ENCODE measurements at places on chromosomes 13 and 19.

DNA sequence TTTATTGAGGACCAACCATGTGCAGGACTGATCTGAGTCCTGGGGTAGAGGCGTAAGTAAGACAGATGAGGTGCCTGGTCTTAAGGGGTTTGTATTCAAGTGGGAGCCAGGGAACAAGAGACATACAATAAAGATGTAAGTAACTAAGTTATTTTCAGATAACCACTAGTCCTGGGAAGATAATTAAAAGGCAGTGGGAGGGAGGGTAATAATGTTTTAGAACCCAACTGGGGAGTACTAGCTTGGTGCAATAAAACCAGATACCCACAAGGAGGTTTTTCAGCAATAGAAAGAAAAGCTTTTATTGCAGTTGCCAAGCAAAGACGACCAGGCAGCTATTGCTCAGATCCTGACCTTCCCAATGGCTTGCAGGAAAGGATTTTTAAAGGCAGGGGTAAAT lies 893.7 kb downstream of the UQCRFS1 start:
- no peak for DNase-seq

GRCh38 chr19:49930483-49931011 lies 1.2 kb upstream of the NUP62 start:
- DNase-seq: no peak

DNA sequence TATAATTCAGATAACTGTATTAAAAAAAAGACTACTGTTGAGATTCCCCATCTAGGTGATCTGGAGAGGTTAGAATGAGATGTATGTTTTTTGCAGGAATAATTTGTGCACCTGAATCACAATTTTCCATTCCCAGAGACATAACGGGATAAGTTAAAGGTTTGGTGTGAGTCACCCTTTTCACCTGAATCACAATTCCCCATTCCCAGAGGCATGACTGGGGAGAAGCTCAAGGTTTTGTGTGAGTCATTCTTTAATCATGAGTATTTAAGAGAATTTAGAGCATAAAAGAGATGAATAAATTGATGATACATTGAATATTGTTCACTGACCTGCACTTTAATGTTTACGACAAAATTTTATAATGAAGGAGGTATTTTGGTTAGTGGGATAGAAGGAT lies 9.0 kb downstream of the OR7A5 start:
- no peak for DNase-seq

DNA sequence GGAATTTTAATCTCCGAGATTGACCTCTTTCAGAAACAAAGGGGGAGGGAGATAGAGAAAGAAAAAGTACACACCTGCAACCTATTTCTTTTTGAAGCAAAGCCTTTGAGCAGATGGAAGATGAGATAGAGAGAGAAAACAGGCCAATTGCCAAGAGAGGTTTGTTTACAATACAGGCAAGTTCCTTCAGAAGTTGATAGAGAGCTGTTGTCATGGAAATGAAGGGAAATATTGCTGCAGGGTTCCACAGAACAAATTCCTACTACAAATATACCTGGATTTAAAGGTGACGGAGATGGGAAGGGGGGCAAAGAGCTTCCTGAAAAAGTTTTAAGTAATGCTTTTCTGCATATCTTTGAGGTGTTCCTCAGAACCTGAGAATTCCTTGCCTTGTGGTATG lies 388.4 kb downstream of the NDFIP2 start:
- no peak for DNase-seq

- DNase-seq: peak; percentile 50
Observed at GRCh38 chr13:49791711-49792549, 552 bp downstream of the KPNA3 start.

DNA sequence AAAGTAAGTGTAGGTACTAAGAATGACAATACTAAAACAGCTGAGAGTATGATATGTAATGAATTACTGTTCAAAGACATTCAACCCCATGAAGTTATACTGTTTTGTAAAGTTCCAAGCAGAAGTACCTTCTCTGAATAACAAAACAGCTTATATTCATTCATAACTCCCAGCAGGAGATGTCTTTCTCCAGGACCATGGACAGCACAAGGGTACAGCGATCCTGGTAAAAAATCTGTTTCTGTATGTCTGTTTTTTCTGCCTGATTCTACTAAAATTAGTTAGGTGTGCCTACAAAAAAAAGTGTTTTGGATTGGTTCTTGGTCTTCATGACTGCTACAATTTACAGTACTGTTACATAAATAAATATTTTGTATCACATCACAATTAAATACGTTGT lies 172.5 kb upstream of the SLITRK5 start:
- DNase-seq: no peak

DNA sequence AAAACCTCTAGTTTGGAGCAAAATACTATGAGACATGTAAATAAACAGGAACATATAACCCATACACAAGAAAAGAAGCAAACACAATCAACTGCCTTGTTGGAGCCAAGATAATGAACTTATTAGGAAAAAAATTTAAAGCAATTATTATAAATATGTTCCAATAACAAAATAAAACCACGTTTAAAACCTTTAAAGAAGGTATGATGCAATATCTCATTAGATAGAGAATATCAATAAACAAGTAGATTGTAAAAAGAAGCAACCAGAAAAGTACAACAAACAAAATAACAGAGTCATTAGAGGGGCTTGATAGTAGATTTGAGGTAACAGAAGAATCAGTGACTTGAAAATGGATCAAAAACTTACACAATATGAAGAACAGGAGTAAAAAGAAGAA lies 327.0 kb upstream of the PCDH9 start:
- no peak for DNase-seq

- DNase-seq: no peak
Observed at GRCh38 chr19:41915776-41916414, 12.4 kb downstream of the ERFL start.

DNA sequence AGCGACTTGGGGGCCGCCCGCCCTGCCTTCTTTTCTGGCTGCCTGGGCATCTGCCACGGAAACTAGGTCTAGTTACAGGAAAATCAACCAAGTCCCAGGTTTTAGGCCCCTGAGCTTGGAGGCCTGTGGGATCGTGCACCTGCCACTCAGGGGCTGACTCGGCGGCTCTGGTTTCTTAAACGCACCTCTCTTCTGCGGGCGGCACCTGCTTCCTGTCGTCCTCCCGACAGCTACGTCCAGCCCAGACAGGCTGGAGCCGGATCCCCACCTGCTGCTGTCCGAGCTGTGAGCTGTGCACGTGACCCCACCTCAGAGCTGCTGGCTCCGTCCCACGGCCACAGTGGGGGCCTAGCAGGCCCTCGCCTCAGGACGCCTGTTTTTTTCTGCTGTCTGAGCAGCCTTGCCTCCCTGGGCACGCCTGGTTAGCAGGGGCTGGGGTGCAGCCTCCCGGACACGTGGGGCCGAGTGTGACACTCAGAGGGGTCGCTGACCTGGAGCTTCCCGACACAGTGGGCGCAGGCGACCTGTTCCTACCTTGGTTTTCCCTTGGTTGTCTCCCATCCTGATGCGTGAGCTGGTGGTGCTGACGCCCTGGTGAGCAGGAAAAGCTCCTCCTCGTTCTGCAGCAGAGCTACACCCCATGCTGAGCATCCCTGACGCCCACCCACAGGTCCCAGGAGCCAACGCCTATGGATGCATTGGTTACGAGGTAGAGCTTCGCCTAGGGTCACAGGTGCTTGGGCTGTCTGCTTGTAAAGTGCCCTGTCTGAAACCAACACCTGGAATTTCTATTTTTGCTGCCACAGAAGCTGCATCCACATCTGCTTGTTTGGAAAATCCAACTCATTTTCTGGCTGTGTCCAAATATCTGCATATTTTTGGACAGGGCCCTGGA lies 17.5 kb downstream of the TMEM255B start:
- no peak for DNase-seq

GRCh38 chr19:10126213-10126639 lies 6.5 kb upstream of the EIF3G start:
- no peak for DNase-seq

GRCh38 chr19:6772028-6772865 lies at the start of gene VAV1:
Gene VAV1, plus strand, starts transcription at chr19:6772708. Its CDS starts 100 bp downstream, at chr19:6772808.
- peak; percentile 76 for DNase-seq

DNA sequence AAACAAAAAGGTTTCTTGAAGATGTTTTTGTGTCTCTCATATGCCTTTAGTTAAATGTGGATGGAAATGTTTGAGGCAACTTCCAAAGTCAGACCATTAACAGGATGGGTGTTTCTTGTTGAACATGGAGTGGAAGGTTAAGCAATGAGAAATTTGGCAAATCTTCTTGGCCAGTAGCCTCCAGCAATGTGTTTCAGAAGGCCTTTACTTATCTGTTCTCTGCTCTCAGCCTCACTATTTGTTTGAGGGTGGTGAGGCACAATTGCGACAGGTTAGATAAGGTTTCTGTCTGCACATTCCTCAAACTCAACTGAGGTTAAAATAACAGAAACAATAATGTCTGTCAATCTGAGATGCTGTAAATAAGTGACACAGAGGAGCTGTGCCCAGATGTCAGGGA lies 1019.0 kb downstream of the DIAPH3 start:
- no peak for DNase-seq

DNA sequence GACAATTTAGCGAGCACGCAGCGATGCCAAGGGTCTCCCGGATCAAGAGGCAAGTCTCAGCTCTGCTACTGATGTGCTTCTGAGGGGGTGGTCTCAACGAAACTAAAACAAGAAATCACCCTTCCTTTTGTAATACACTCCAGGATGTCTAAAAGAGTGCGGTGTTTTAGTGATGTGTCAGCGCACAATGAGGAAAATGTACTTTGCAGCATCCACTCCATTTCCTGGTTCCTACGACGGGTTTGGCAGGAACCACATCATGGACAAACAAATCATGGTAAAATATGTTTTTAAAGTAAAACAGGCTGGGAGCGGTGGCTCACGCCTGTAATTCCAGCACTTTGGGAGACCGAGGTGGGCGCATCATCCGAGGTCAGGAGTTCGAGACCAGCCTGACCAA lies 154.0 kb upstream of the TSC22D1 start:
- DNase-seq: no peak

GRCh38 chr13:42125046-42125445 lies 76.6 kb downstream of the DGKH start:
- DNase-seq: no peak

- no peak for DNase-seq
Observed at GRCh38 chr13:48728226-48728625, 74.5 kb downstream of the CYSLTR2 start.

- no peak for DNase-seq
Observed at GRCh38 chr13:34620074-34620850, 321.8 kb upstream of the NBEA start.

DNA sequence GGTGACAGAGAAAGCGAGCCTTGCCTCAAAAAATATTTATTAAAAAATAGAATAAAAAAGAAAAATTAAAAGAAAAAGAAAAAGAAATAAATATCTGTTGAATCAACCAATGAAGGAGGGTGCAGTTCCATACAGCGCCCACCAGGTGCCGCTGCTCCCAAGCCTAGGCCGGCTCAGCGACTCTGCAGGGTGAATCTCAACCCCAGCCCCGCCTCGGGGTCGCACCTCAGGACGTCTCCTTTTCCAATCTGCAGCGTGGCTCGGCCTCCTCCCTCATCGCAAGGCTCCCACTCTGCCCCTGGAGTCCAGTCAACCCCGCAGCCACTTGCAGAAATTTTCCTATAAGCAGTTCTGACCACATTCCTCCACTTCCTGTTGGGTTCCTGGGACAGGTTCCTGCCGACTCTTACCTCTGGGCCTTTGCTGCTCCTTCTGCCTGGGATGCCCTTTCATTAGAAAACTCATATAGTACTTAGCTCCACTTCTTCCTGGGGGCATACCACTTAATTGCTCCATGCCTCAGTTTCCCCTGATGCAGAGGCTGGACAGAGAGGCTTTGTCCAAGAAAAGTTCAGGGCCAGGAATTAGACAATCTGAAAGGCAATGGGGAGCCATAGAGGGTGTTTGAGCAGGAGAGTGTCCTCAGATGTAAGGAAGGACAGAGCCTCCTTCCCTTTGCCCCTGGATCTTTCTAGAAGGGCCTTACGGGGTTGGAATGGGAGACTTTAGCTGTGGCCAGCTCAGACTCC lies 24.3 kb downstream of the NFILZ start:
- DNase-seq: peak; percentile 53

All from T-helper 1 cell (primary cell).